CD4-positive, alpha-beta T cell treated with Interleukin-4 for 4 hours (primary cell): ENCODE measurements at places on chromosomes 2 and 18.
A peak's percentile ranks its signal among the peaks of the same experiment; 100 is the strongest.

- DNase-seq = peak; percentile 26
Observed at GRCh38 chr2:101736861-101737291, 39.4 kb downstream of the MAP4K4 start.

GRCh38 chr18:5391409-5391808 lies 95.9 kb upstream of the ZBTB14 start:
- DNase-seq = no peak

DNA sequence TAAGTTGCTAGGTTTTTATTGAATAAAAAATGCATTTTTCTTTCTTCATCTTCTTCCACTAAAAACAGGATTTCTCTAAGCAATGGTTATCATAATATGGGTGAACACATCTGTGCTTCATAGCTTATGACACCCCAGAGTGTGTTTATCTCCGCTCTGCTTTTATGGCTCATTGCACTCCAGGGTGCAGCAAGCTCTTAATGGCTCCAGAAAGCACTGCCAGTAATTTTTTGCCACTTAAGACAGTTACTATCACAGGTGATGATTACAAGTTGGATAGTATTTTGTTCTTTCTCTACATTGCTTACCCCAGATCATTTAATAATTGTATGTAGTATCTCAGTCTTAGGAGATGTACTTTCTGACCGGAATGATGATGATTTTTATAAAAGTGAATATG lies 239.3 kb upstream of the CDH20 start:
- no peak for DNase-seq

- no peak for DNase-seq
Observed at GRCh38 chr2:200301953-200302858, 4.3 kb upstream of the SPATS2L start.

- DNase-seq = no peak
Observed at GRCh38 chr18:22168360-22168921, 948 bp upstream of the GATA6 start.

DNA sequence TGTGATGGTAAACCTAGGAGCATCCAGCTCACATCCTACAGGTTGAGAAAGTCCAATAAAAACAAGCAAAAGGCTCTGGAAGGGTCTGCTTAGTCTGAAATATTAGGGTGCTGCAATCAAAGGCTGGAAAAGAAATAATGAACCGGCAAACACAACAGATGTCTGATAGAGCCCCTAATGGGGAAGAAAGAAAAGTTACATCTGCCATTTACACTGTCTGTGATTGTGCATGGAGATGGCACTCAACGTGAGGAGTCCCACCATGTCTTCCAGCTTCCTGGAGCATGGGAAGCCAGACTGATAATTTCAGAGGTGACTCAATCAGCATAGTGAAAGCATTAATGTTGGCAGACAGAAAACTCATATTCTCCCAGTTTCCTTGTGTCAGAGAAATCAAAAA lies 307.8 kb downstream of the EPHA4 start:
- no peak for DNase-seq

- no peak for DNase-seq
Observed at GRCh38 chr2:112880091-112880531, 30.9 kb upstream of the IL37 start.

DNA sequence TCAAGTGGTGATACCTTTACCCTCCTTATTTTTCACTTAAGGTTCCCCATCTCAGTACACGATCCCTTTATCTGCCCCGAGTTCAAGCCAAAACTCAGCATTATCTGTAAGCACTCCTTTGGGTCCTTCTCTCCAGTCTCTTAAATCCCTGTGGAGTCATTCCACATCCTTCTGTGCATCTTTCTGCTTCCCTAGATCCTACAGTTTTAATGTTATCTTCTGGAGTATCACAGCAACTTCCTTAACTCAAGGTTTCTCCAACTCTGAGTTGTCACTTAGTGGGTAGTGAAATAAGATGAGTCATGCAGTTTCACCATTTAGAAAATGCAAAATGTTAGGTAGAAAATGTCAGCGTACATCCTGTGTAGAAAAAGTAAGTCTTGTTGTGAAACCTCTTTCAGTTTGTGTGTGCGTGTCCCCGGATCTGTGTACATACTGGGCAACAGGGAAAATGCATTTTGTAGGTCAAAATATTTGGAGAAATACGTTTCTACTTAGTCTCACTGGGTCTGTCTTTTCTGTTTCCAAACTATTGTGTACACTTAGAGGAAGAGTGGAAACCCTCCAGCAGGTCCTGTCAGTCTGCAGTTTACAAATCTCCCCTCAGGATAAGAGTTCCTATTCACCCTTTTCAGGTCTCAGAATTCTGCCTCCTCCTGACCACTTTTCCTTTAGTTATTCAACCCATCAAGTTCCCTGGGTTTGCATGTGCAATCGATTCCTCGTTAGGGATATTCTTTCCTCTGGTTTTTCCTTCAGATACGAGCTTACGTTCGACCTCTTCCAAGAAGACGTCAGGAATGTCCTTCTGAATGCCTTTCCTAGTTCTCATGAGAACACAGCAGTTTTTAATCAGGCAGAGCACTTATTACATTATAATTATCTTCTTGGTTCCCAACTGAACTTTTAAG lies 154.8 kb downstream of the TGIF1 start:
- DNase-seq = peak; percentile 82

- DNase-seq = no peak
Observed at GRCh38 chr2:207854484-207855440, 85.1 kb upstream of the FZD5 start.
